ENCODE measurements at places on chromosomes 4 and X.
A peak's percentile ranks its signal among the peaks of the same experiment; 100 is the strongest.

DNA sequence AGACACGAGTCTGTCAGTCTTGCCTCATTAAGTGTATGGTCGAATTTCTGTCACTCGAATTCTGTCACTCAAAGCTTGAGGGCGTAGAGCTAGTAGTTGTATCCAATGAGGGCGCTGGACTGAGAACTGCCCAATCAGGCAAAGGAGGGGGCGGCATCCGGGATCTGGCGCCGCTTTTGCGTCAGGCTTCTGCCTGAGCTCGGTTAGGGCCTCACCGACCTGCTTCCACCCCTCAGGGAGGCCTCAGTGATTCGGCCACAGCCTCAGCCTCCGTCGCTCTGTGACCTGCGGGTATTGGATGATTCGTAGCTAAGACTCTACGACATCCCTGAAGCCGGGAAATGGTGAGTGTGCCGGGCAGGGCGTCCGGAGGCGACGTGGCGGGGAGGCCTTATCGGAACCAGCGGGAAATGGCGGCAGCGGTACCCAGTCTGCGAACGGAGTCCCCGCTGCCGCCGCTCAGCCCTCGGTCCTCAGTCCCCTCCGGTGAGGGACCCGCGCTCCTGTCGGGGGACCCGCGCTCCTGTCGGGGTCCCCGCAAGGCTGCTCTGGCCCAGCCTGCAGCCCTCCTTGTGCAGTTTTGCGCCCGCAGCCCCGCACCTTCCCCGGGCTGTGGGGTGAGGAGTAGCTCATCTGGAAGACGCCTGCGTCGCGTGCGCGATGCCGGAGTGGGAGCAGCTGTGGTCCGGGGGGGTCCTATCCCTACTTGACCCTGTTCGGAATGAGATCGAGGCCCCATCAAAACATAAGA is 88.3 kb downstream of the ZNF718 start:
- DNase-seq = peak; percentile 16

DNA sequence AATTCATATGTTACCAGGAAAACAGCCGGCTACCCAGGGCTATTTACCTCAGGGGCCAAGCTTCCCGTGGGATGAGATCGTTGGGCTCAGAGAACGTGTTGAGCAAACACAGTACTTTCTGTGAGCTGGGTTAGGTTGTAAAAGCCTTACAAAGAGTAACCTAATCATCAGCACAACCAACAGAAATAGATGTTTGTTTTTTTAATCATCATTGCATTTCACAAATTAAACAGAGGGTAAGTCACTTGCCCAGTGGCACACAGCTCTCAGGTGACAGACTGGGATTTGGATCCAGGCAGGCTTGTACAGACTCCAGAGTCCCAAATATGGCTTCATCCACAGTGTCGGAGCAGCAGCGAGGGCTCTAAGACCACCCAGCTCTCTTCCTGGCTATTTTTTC is 20.1 kb downstream of the SPON2 start:
- DNase-seq = no peak

GRCh38 chr4:2818351-2818939 is 25.2 kb upstream of the ADD1 start:
- no peak for DNase-seq

DNA sequence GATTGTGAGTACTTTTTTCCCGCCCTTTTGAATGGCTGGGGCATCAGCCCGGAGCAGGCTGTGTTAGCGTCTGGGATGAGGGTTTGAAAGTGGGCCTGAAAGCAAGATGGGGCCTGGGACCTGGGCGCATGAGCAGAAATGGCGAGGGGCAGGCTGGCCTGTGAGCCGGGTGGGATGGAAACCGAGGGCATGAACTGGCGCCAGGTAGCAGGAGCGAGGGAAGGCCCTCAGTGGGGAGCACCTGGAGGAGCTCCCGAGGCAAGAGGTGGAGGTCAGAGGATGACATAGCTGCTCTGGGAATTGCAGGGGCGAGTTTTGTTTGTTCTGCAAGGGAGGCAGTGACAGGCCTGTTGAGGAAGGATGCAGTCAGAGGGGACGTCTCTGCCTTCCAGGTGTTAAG is 68.6 kb downstream of the RGS12 start:
- no peak for DNase-seq

GRCh38 chrX:132778917-132779316 is 179.5 kb downstream of the HS6ST2 start:
- no peak for DNase-seq

DNA sequence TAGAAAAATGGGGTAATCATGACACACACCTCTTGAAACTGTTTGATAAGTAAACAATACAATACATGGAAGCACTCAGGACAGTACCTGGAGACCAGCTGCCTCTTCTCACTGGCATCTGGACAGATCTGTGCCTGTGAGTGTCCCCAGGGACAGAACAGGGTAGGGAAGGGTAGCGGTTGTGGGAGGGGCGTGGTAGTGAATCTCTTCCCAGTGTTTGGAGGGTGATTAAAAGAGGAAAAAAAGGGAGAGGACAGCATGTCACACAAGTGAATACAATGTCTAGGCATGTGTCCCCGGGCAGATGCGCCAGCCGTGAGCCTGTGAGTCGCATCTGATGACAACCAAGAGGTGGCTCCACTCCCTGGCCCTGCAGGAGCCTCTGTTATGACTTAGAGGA is 138.8 kb upstream of the MSX1 start:
- no peak for DNase-seq

DNA sequence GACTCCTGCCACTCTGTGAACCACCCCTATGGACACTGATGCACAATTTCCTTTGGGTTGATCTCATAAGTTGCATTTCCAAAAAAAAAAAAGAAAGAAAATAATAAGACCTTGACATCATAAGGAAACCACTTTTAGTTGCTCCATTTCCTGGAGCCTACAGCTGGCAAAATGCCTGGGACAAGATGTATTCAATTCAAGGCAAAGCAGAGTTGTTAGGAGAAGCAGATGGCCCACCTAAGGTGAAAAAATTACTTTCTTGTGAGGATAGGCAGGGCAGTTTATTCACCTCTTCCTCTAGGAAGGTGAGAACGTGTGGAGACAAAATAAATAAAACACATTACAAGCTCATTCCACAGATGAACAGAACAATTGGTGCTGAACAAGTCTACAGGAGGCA is 14.1 kb upstream of the SCRG1 start:
- no peak for DNase-seq

GRCh38 chr4:14117575-14118238 is 490.2 kb upstream of the BOD1L1 start:
- peak; percentile 2 for DNase-seq

- DNase-seq = no peak
These were observed 171.8 kb upstream of the PACRGL start for GRCh38 chr4:20528508-20528907.

- peak; percentile 37 for DNase-seq
These were observed 46.2 kb downstream of the FAM9B start for GRCh38 chrX:8987672-8988250.

GRCh38 chr4:131093303-131093702 is 1997.4 kb downstream of the C4orf33 start:
- DNase-seq = no peak

DNA sequence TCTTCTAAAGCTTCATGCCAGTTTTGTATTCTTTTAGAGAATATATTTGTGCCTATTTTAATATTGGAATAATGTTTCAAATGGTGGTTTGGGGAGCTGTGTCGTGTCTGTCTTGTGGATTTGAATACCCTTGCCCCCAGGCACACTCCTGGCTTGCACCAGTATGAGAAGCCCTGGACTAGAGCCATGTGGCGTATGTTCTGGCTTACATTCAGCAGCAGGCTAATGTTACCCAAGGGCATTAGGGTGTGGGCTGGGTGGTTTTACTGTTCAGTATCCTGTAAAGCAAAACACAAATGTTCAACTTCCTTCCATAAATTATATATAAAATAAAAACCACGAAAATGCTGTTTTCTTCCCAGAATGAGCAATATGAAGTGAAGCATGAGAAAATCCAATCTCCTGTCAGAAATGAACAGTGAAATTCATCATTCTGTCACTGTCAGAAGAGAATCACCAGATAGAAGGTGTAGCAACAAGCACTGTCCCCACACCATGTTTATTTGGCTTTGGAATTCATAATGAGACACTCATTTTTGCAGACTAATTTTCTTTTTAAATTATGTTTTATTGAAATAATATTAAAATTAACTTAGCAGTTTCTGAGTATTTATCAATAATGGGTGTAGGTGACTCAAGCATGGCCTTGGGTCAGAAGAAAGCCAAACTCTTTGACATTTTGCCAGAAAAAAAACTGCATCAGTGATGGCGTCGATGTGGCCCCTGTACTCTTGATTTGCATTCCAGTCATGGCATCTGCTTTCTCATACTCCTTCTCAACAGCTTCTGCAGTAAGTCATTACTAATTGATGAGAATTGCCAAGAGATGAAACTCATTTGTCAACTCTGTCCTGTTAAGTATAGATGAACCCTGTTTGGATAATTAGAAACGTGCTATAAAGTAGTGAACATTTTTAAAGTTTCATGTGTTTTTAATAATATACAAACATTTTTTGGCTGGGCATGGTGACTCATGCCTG is 43.8 kb downstream of the WWC2 start:
- DNase-seq = no peak

DNA sequence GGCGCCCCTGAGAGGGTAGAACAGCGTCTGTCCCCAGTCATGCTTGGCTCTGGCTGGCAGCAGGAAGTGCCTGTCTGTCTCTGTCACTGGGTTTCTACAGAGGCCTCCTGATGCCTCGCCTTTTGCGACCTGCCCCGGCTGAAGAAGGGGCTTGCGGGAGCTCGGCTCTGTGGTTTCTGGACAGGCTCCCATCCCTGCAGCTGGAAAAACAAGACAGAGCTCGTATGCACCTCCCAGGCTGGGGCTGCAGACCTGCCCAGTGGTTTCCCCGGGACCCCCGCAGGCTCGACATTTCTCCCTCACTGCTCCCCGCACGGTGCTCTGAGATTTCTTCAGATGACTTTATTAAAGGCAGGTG is 57.0 kb upstream of the SORCS2 start:
- DNase-seq = no peak

DNA sequence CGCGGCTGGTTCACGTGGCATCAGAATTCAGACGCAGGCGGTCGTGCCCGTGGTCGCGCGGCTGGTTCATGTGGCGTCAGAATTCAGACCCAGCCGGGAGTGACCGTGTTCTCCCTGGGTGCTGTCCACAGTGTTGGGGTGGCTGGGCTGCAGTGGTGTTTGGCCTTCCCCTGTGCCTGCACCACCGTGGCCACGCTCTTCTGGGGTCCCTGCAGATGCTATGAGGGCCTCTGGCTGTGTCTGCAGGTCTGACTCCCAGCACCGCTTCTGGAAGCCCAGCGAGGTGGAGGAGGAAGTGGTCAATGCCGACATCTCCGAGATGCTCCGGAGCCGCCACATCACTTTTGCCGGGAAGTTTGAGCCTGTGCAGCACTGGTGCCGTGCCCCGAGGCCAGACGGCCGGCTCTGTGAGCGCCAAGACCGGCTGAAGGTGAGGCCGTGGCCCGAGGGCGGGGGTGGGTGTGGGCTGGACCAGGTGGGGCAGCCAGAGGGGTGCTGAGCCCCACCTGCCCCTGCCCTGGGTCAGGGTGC is 26.4 kb downstream of the NKX1-1 start:
- no peak for DNase-seq

- peak; percentile 70 for DNase-seq
These were observed 1.3 kb downstream of the USP9X start for GRCh38 chrX:41086627-41086932.

GRCh38 chr4:130576218-130576617 is 1480.3 kb downstream of the C4orf33 start:
- DNase-seq = no peak

DNA sequence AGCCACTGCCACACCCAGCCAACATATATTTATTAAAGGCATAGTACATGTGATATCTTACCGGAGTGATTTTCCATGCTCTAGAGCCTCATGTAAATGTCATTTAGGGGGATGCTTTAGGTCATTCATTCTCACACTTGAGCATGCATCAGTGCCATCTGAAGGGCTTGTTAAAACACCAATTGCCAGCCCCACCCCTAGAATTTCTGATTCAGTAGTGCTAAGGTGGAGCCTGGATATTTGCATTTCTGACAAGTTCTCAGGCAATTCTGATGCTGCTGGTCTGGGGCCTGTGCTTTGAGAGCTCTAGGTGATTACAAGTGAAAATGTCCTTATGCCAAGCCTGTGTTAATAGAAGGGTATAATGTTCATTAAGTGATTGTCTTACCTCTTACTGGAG is 107.7 kb downstream of the PHEX start:
- no peak for DNase-seq

DNA sequence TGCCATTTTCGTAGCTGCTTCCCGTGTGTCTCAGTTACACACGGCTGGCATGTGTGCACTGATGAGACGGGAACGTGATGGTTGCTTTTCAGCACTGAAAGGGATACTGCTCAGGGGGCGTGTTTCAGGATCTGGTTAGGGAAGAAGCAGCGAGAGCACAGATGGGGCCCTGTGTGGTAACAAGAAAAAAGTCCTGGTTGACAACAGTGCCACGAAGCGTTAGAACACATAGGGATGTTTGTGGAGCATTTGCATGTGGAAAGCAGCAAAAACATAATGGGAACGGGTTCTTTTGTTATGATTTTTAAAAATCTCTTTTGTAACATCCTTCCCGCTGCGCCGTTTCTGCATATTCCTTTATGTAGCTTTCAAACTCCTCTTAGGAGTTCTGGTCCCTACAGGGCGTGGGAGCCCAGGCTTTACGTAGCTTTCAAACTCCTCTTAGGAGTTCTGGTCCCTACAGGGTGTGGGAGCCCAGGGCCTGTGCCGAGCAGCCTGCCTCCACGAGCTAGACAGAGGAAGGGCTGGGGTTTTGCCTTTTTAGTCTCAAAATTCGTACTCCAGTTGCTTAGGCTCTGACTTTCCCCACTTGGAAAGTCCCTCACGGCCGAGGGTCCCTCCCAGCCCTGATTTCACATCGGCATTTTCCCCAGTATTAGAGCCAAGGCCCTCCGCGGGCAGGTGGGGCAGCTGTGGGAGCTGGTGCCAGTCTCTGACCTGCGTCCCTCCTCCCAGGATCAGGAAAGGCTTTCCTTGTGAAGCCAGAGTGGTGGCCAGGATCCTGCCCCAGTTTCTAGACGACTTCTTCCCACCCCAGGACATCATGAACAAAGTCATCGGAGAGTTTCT is 11.0 kb upstream of the MSANTD1 start:
- no peak for DNase-seq

DNA sequence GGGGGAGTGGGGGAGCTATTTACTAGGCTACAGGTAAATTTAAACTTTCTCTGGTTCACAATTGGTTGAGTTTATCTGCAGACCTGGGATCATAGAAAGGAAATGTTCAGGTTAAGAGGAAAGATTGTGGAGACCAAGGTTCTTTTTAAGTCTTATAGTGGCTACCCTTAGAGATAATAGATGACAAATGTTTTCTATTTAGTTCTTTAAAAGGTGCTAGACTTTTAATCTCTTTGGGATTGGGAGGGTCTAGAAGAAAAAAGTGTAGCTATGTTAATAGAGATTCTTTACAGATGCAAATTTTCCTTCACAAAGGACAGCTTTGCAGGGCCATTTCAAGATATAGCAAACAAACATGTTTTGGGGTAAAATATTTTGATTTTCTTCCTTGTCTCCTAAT is 76.0 kb downstream of the TEX13C start:
- no peak for DNase-seq

- DNase-seq = no peak
These were observed 145.2 kb downstream of the TET2 start for GRCh38 chr4:105291925-105292324.

- peak; percentile 49 for DNase-seq
These were observed 78.0 kb upstream of the CCDC160 start for GRCh38 chrX:134158821-134159512.
